ENCODE measurements at places on chromosomes 12 and 14.

DNA sequence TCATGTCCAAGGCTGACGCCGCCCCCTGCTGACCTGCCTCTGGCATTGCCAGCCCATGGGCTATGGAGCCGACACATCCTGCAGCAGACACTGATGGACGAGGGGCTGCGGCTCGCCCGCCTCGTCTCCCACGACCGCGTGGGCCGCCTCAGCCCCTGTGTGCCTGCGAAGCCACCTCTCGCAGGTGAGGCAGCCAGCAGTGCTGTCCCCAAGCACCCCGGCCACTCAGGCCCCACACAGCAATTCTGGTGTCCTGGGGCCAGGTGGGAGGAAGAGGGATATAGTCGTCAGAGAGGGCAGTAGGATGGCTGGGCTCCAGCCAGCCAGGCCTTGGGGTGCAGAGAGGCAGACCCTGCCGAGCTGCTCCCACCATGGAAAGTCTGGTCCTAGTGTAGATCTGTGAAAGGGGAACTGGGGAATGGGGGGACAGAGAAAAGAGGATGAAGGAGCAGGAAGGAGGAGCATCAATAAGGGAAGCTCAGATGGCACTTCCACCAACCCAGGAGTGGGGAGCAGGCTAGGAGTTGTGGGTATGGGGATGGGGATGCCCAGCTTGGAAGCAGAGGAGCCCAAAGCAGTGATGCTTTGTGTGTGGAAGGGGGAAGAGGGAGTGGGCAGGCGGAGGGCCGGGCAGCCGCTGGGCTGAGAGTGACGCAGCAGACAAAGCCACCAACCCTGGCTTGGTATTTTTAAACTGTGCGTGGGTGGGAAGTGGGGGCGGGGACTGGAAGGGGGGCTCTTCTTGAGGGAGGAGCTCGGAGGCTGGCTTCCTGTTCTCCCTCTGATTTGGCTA, 4.7 kb downstream of the NAB2 start:
- peak; percentile 42 for DNase-seq

GRCh38 chr14:90087433-90087832, 25.6 kb downstream of the KCNK13 start:
- DNase-seq: no peak

- DNase-seq: peak; percentile 34
Observed at GRCh38 chr12:53324113-53324778, 2.8 kb upstream of the AAAS start.

DNA sequence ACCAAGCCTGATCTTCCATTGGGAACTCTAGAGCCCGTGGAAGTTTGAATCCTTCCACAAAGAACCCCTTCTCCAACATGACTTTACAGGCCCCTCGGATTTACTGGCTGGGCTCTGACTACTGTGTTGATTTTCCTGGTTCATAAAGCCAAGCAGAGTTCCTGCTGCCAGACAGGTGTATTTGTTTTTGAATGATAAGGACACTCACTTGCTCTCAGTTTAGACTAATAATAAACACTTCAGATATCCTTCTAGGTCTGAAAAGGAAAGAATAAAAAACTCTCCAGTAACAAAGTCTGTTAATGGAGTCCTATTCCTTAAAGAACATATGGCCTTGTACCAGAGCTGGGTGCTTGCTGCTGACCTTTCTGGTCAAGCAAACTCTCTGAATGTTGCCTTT, 31.0 kb downstream of the SIX1 start:
- no peak for DNase-seq

DNA sequence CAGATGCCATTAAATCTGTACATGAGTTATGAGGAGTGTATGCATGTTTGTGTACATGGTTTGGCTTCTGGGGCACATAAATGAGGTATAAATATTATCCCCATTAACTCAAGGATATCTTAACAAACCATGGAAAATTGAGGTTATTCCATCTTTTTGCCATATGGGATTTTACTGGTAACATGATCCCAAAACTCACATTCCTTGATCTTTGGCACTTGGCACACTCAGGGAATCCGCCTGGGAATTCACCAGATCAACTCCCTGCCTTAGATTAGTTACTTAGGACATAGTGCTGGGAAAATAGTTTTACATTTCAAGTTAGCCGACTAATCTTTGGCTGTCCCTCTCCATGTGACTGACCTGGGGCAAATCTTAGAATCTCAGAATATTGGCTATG, 16.9 kb downstream of the CDKN1B start:
- no peak for DNase-seq

DNA sequence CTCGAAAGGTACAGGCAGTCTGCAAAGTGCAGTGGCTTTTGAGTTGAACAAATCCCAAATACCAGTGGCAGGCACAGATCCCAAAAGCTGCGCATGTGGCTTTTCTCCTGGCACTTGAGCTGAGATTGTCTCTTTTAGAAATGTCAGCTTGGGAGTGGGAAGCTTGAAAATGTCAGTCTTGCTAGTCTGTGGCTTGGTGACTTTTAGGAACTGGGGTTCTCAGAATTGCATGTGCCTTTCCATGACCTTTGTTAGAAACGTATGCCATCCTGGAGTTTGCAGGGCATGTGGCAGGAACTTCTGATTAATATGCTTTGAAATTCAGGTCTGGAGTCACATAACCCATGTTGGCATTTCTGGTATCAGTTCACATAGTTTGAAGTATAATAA, 182.1 kb downstream of the CHST11 start:
- DNase-seq: no peak

DNA sequence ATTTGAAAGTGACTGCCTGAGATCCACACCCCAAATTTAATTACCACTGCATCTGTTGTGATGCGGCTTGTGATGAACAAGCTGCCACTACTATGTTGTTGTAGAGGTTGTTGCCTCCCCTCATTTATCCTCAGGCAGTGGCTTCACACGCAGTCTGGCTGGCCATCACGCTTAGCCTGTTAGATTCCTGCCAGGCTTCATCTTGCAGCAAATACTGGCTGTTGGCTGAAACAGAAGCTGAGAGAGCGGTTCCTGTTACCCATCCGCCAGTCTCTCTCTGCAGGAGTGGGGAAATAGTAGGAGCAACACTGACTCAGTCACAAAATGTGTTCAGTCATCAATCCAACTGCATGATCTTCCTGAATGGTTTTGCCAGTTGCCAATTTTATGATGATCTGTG, 934.4 kb downstream of the FLRT2 start:
- no peak for DNase-seq

GRCh38 chr14:96817750-96818666, 20.8 kb downstream of the VRK1 start:
- DNase-seq: no peak

DNA sequence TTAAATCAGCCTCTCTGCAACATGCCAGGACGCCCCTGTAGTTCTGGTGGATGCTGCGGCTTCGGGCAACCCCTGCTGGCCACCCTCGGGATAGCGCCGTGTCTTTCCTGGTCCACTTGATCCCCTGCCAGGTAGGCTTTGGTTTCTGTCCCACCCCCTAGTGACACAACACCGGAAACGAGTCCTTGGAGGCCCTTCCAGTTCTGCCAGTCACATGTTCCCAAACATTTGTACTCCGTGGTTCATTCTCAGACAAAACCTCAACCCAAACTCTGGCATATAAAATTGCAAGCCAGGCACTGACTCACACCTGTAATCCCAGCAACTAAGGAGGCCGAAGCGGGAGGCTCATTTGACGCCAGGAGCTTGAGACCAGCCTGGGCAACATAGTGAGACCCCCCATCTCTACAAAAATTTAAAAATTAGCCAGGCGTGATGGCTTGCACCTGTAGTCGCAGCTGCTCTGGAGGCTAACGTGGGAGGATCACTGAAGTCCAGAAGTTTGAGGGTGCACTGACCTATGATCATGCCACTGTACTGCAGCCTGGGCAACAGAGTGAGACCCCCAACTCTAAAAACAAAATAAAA, 37.0 kb downstream of the RASAL1 start:
- DNase-seq: peak; percentile 20

DNA sequence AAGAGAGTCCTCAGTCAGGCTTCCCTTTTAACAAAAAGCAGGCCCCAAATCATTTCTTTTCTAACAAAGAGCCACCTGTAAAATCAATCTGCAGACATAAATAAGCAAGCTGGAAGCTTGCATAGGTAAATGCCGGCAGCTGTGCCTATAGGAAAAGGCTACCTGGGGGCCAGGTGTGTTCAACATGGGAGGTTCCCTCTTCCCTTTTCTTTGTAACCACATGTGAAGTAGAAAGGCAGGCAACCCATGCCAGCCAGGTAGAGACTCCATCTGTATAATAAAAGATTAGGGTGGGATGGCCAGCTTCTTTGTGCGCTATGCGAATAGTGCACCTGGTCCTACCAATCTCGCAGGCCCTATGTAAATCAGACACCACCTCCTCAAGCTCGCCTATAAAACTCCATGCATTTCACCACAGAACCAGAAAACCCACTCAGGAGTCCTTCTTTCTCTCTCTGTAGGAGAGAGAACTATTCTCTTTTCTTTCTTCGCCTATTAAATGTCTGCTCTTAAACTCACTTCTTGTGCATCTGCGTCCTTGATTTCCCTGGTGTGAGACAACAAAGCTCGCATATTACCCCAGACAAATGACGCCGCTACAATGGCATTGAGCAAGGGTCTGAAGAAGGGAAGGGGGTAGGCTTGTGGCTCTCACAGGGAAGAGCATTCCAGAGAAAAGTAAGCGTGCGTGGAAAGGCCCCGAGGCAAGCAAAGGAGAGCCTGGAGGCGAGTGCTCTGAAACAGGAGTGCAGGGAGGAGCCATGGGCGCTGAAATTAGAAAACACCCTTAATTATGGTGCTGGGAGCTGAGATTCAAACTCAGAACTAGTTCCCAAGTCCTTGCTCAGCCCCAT, 67.2 kb downstream of the TTC9 start:
- DNase-seq: no peak

DNA sequence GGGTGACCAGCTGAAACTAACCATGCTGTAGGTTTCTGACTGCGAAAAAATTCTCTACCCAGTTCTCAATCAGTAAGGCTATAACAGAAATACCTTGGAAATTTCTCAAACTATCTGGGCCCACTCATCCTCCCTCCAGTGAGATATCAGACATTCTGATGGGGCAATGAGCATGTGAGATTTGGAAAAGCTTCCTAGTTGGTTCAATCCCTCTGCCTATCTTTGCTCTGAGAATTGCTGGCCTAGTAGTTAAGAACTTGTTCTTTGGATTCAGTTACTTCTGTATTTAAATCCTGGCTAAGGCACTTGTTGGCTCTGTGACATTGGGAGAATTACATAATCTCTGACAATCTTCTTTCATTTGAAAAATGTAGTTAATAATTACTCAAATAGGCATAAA, 119.4 kb downstream of the SLC15A5 start:
- DNase-seq: no peak

- DNase-seq: no peak
Observed at GRCh38 chr14:70670992-70671651, 29.4 kb downstream of the TTC9 start.

- peak; percentile 24 for DNase-seq
Observed at GRCh38 chr12:56160193-56160763, 2.1 kb downstream of the MYL6 start.

GRCh38 chr12:128852885-128853599, at the start of gene GLT1D1:
GLT1D1 (plus strand) TSS chr12:128853478; CDS start chr12:128853582, 104 bp downstream.
- no peak for DNase-seq

DNA sequence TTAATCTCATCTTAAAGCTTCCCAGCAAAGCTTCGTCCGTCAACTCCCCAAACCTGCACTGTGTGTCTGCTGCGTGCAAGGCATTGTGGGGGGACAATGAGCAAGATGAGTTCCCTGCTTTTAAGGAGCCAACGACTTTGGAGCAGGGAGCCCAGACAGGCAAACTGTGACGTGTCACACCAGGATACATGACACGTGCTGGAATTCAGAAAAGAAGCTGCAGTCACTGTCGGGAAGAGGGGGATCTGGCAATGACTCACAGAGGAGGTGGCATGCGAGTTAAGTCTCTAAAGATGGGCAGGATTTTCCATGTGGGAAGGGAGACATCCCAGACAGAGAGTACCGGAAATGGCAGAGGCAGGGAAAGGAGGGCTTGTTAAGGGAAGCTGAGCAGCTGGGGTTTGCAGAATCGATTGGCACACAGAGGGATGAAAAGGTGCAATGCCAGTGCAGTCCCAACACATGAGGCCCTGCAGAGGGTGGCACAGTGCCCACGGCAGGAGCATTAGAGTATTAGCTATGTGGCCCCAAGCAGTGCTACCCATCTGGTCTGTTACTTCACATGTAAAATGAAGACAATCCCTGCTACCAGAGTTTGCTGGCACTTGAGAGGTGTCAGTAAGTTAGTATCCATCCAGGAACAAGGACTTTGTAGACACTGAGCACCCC, 52.9 kb downstream of the SETD3 start:
- DNase-seq: no peak

DNA sequence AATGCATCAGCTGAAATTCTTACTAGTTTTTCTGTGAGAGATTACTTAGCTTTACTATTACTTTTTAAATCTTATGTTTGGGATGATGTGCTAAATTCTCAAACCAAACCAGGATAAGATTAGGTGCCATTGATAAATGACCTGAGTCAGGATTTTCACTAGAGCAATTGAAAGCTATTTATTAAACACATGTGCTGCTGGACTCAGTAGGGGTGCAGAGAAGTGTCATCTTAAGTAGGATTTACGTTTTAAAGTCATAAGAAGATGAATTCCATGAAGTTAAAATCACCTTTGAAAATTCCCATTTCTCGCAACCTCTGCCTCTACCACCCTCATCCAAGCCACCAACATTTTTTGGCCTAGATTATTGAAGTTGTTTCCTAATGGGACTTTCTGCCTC, 8.8 kb downstream of the TMEM263 start:
- no peak for DNase-seq

- no peak for DNase-seq
Observed at GRCh38 chr12:116194935-116195431, 82.5 kb downstream of the MED13L start.

DNA sequence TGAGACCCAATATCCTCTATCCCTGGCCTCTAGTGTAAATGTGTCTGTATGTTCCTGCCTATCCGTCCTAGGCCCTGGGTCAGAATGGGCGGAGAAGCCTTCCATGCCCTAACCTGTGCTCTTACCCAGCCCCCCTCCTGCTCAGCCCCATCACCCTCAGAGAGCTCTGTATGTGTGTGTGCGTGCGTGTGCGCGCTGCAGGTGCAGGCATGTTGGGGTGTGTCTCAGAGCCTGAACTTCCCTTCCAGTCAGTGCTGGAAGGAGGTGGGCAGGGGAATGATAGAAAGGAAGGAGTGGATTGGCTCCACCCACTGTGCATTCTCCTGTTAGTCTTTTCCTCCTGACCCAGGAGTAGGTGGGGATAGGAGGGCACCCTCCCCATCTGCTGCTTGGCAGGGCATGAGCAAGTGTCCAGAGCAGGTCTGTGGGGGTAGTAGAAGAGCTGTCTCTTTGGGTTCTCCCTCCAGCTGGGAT, 7.2 kb downstream of the NAB2 start:
- no peak for DNase-seq

- no peak for DNase-seq
Observed at GRCh38 chr12:58725400-58726105, 194.8 kb downstream of the LRIG3 start.

GRCh38 chr14:61953602-61954001, 191.4 kb downstream of the SNAPC1 start:
- DNase-seq: no peak

DNA sequence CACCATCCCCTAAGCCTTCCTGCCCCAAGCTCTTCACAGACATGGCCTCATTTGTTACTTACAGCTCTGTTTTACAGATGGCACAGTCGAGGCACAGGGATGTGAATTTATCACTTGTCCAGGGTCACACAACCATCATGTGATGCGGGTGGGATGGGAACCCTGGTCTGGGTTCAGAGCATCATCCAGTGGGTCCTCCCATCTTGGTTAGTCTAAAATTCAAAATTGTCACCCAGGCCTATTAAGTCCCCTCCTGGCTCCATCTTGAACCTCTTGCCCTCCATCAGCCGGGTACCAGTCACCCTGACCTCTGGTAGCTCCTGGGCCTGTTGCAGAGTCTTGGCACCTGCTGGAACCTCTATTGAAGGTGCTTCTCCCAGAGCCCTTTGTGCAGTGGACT, 52.9 kb downstream of the ACACB start:
- DNase-seq: no peak
